GDM1 (cell line): ENCODE measurements at places on chromosomes 7 and 10.
A peak's percentile ranks its signal among the peaks of the same experiment; 100 is the strongest.

DNA sequence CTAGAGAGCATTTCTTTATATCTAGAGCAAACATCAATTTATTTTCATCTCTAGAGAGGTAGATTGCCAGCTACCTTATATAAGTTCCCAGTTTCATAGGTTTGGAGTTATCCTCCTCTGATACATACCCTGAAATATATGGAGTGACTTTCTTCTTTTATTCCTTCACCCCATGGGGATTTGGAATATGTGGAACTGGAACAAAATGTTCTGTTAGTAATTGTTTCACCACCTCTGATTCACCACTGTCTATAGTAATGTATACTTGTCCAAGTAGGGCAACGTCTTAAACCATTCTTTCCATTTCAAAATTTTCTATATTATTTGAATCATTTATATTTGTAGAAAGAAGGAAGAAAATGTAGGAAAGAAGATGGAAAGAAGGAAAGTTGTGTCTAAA is 511.2 kb upstream of the KCND2 start:
- DNase-seq, result no peak

DNA sequence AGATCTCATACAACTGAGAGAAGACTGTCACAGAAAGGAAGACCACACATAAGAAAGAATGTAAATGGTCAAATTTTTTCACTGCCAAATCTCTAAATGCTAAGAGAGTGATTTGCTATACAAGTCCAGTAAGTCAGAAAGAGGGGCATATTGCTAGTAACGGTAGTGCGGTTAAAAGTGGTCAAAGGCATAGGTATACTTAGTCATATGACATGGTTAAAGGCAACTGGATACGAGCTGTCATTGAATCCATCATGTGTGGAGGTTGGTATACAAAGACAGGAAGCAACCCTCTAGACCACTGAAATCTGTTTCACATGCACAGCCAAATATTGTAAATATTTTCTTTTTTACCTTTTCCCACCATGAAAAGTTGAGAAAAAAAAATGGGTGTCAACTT is 4.8 kb downstream of the INHBA start:
- no peak for DNase-seq

DNA sequence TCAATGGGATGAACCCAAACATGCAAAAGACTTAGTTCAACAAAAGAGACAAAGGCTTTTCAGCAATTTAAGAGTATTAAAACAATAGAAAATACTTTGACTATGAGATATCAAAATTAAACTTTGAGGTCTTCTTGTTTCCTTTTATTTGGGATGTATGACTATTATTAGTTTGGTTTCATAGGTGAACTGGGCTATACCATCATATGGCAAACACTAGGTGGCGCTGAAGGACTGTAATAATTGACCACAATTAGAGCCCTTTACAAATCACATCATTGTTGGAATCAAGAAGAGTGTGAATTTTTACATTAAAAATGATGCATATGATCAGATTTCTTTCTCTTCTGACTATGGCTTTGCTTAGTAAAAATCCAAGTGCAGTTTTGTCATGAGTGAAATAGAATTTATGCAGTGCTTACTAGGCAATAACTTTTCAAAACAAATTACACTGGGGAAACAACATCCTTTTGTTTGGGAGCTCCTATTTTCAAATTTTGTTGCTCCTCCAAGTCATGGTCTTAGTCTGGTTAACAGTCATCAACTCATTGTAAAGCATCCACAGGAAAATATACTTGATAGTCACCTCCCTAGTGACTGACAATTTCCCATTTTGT is 14.7 kb upstream of the NXPH1 start:
- DNase-seq, result peak; percentile 15

- DNase-seq, result no peak
Observed at GRCh38 chr7:48786951-48787350, 137.4 kb upstream of the CDC14C start.

GRCh38 chr10:7892146-7892545 is 73.8 kb downstream of the TAF3 start:
- no peak for DNase-seq

DNA sequence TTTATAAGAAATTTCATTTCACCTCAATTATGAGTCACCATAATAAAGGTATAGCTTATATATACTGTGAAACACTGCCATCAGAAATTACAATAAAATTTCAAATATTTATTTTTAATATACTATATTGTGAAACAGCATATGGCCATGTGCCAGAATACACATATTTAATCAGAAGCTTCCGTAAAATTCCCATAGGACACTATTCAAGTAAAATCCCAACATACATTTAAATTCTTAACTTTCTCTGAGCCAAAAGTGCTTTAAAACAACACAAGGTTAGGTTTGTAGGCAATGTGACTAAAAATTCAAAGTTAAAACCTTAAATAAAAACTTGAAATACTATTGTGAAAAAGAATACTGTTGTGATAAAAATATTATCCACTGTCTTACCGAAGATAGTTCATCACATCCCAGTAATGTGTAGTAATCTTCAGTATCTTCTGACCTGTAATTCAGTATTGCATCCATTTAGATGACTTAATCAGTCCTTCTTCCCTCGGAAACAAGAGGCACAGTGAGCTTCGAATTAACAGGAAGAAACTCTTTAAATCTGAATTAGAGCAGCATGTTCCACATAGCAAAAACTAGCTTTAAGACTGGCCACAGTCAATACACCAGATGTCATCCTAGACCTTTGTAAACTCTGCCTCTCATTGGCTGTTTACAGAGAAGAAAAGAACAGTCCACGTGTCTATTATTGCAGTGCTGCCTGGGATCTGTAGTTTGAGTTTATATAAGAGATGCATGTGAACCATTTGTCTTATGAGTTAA is at the start of gene DNAJC12:
Gene DNAJC12 (minus strand): TSS at position 648 of the 774 bp plus-strand sequence. CDS start 177 bp downstream, at position 471.
- peak; percentile 1 for DNase-seq

- no peak for DNase-seq
Observed at GRCh38 chr10:132560241-132560731, 22.7 kb downstream of the INPP5A start.

- no peak for DNase-seq
Observed at GRCh38 chr10:76115471-76116155, 684.2 kb downstream of the LRMDA start.

GRCh38 chr7:156823435-156823834 is 69.5 kb downstream of the LMBR1 start:
- DNase-seq, result no peak

DNA sequence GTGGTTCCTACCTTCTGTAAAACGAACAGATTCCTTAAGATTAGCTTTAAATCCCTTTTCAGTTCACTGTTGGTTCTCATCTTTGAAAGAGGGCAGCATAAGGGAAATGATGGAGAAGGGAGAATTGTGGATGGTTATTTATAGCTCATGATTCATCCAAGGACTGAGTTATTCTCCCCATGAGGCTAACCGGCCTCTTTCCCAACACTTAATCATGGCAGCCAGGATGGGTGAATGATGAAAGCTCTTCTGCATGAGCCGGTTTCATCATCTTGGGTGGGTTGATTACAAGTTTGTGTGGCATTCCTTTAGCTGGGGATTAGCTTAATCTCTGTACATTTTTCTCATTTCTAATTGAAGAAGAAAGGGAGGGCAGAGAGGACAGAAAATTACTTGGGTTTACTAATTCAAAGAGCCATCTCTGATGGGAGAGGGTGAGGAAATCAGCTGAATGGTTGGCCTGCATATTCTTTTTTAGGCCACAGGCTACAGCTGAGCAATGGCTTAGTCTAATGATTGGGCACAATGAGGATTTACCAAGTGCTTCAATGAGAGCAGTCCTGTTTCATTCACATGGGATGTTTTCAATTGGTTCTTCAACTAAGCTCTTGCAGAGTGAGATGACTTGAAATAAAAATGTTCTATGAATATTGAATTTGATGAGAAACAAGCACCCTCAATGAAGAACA is 250.0 kb downstream of the BMPER start:
- DNase-seq, result no peak

DNA sequence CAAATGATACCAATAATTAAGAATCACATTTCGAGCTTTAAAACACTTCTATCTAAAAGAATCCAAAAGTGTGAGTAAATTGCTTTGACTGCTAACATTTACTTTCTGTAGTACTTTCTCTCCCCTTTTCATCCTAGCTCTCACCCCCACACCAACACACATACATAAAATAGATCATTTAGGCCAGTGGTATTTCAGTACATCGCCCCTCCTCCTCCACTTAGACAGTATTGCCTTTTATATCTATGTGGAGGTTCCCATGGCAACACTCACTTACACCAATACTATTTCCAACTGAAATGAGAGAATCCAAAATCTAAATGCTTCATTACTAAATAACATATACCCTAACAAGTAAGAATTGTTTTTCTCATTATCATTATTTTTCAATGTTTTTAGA is 58.9 kb downstream of the HIBADH start:
- DNase-seq, result no peak

- DNase-seq, result no peak
Observed at GRCh38 chr7:107746006-107746405, 2.1 kb downstream of the CBLL1 start.

DNA sequence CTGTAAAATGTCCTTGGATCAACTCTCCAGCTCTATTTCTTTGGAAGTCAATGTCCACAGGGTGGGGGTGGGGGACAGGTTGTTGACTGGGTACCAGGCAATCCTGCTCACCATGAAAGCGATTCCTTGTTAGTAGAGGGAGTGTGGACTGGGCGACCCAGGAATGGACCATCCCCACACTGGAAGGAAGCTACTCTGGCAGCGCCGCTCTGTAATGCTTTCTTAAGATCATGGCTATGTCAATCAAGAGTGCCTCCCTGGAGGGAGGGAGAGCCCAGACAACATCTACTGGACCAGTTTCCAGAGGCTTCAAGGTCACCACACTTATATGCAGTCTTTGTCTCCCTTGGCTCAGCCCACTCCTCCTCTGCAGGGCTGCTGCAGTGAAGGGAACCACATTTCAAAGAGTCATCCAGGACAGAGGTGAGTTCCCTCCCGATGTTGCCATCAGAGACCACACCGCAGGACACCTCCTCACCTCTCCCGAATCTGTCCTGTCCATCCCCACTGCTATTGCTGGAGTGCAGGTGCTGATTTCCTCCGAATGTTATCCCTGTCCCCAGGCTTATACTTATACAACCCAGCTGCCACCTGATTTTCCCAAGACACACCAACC is 6.9 kb downstream of the GIMAP5 start:
- no peak for DNase-seq

- no peak for DNase-seq
Observed at GRCh38 chr7:152136686-152137085, 111.2 kb downstream of the GALNT11 start.

DNA sequence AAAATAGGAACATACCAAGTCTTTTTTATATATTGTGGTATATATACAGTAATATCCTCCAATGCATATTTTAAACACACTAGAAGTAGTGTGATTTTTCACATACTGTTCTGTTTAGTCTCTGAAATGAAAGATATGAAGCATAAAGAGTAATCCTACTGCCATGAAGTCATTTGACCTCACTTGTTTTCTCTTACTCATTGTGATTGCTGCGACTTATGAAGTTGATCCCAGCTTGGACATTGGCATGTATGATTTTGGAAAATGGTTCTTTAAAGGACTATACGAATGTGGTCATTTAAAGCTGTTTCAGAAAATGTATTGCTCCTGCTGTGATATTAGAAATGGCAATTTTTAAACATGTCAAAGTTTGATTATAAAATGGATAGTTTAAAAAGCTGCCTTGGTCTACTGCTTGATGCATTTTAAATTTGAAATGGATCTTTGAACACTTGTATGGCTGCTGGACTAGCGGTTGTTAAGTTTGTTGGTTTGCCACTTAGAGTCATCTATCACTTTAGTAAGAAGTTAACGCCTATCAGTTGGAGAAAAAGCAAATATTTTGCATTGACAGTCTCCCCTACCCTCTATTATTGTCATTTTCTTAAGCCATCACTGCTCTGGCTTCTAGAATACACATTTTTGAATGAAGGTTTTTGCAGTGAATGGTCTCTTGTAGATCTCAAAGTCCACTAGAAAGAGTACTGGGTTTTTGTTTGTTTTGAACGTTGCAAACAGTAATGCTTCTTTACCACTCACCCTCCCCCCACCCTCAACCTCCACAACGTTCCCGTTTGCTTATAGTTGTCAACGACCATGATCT is 881 bp upstream of the PCGF5 start:
- DNase-seq, result no peak

- no peak for DNase-seq
Observed at GRCh38 chr10:17022896-17023295, 106.7 kb downstream of the CUBN start.

DNA sequence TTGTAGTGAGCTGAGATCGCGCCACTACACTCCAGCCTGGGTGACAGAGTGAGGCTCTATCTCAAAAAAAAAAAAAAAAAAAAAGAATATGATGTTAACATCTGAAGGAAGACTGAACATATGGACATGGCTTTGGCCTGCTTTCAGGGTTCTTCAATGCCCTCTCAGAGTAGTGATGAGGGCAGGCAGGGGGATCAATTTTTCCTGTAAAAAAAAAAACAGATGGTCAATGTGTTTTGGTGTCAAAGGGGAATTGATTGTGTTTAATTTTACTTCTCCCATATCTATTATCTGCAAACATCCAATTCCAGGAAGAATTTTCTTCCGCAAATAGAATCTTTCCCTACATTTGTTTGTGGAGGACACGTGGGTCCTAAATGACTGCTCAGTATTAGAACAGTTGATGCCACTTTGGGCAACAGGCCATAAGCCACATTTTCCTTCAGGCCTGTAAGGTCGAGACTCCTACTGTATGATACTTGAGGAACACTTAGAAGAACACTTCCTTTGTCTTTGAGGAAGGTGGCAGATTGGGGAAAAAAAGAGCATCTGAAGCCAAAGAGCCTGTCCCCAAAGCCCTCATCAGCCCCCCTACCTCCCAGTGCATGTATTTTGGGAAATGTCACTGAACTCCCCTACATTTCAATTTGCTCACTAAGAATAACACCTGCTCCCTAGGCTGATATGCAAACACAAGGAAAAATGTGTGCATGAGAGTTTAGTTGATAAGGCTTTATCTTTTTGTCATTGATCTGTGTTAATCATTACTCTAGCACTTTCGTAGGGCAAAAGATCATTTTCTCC is 28.3 kb downstream of the MGAM2 start:
- no peak for DNase-seq

- DNase-seq, result no peak
Observed at GRCh38 chr10:34262985-34263384, 552.1 kb downstream of the PARD3 start.

- DNase-seq, result no peak
Observed at GRCh38 chr7:148717266-148717793, 18.6 kb downstream of the CUL1 start.

- DNase-seq, result no peak
Observed at GRCh38 chr10:100965820-100966219, 3.5 kb upstream of the SEMA4G start.

GRCh38 chr7:74481458-74482196 is 27.9 kb downstream of the GTF2IRD1 start:
- DNase-seq, result no peak

- no peak for DNase-seq
Observed at GRCh38 chr7:128867842-128868623, 5.4 kb downstream of the ATP6V1F start.

GRCh38 chr7:8549046-8549445 is 115.6 kb downstream of the NXPH1 start:
- DNase-seq, result no peak

DNA sequence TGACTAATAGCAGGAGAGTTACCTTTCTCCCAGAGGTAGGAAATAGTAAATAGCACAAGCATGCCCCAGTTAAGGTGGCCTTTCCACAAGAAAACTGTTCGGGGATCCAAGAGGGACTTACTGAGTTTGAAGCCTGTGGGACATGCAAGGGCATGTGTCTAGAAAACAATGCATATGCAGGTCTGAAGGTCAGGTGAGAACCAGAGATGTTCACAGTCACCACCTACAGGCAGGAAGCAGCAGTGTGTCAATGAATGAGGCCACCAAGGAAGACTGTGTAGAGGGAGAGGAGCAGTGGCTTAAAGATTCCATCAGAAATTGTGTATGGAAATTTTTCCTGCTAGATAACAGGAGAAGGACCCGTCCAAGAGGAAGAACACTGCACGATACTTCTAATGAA is 66.0 kb downstream of the CALD1 start:
- DNase-seq, result no peak
